ENCODE measurements at places on chromosomes 3 and 15. TPM values are rescaled to one million over a fixed set of nuclear protein-coding genes. Genes with fewer than 3 reads are reported as not detected.

GATM gene
- total RNA-seq = 2.7 TPM

LARP6 gene
- total RNA-seq = not detected

OPA1 gene
- 61.7 TPM for total RNA-seq

DUOXA2 gene
- total RNA-seq = not detected
